Stimulated activated CD8-positive, alpha-beta memory T cell treated with anti-CD3 and anti-CD28 coated beads, Interleukin-4, amount 100 ng/mL, for 24 hours (primary cell): ENCODE measurements at places on chromosomes 4 and X.

- no peak for DNase-seq
Measured at GRCh38 chrX:102860235-102860634, 76.8 kb upstream of the RAB40AL start.

GRCh38 chr4:167144605-167145004 is 89.7 kb downstream of the SPOCK3 start:
- no peak for DNase-seq

- no peak for DNase-seq
Measured at GRCh38 chr4:181509073-181509472, 734.1 kb upstream of the TENM3 start.

- DNase-seq = no peak
Measured at GRCh38 chr4:38751341-38752010, 31.3 kb downstream of the TLR10 start.

- DNase-seq = no peak
Measured at GRCh38 chr4:4249866-4250265, 1.8 kb upstream of the TMEM128 start.

DNA sequence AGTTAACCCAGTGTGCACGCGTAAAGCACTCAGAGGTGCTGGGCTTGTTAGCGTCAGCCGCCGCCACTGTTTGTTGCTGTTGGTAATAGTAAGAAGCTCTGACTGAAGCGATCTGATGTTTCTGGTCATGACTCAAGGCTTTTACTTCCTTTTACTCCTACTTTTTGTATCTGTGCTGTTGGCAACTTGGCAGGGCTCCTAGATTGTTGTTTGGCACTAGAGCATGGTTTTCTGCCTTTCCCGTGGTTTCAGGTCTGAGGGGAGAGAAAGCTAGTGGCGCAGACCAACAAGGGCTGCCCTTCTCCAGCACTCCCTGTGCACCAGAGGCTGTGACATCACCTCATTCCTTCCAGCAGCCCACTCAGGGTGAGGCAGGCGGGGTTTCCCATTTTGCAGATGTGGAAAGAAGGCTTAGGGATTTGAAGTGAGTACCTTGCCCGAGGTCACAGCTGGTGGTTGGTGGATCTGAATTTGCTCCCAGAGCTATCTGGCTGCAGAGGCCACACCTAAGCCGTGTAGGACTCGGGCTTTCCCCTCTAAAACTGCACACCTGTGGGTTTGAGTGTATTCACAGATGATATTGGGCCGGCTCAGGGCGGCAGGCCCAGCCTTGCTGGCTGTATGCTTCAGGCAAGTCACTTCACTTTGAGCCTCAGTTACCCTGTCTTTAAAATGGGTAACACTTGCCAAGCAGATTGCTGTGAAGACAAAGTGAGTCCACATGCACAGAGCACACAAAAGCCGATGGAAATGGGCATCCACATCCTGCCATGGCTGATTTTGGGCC is 51.2 kb upstream of the TADA2B start:
- DNase-seq = no peak

GRCh38 chr4:41236032-41236431 is 20.7 kb upstream of the UCHL1 start:
- DNase-seq = no peak

DNA sequence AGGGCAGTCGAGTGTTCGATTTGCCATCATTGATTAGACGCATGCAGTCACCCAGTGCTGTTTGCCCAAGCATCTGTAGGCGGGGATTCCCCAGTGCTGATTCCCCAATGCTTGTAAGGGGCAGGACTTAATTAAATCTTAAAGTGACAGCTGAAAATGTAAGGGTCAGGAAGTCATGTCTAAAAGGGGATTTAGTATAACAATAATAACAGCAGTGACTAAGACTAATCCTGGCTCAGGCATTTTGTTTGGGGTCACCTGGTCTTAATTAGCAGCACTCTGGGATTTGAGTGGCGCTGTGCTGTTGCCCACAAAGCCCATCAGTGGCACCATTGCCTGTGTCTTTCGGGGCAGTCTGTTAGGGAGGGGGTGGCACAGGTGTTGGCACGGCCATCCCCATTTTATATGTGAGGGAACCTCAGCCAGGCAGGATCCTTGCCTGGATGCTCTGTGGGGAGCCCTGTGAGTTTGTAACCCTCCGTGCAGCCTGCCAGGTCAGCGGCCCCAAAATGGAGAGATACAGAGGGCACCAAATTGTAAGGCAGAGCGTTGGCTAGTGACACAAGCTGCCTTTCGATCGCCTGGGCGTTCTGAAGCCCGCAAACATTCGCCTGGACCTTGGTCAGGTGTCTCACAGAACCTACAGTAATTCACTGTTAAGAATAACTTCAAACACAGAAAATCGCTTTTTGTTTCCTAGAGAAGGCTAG is 146.7 kb downstream of the TBL1X start:
- no peak for DNase-seq

DNA sequence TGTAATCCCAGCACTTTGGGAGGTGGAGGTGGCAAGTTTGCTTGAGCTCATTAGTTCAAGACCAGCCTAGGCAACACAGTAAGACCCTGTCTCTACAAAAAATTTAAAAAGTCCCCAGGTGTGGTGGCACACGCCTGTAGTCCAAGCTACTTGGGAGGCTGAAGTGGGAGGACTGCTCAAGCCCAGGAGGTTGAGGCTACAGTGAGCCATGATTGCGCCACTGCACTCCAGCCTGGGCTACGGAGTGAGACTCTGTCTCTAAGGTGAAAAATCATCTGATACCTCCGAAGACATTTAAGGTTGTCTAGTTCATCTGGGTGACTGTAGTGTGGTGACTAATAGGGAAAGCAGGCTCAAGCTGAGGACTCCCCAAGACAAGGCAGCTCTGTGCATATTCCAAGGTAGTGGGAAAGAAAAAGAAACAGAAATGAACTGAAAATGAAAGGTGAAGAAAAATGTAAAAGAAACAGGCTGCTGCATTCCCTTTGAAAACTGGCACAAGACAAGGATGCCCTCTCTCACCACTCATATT is 23.3 kb downstream of the FRYL start:
- DNase-seq = no peak

DNA sequence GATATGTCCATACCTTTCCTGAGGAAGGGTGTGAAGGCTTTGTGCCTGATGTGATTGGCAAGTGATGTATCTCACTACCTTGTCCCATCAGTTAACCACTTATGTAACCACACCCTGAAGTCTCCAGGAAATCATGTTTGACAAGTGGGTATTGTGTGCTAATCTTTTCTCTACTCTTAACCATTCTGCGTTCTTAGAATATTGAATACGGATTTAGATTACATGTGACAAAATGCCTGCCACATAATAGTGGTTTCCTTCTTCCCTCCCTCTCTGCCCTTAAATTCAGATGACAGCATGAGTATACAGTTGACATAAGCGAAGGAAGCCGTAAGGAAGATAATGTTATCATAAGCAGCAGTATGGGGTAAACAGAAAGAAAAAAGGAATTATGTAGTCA is 108.4 kb downstream of the KLHL8 start:
- no peak for DNase-seq

DNA sequence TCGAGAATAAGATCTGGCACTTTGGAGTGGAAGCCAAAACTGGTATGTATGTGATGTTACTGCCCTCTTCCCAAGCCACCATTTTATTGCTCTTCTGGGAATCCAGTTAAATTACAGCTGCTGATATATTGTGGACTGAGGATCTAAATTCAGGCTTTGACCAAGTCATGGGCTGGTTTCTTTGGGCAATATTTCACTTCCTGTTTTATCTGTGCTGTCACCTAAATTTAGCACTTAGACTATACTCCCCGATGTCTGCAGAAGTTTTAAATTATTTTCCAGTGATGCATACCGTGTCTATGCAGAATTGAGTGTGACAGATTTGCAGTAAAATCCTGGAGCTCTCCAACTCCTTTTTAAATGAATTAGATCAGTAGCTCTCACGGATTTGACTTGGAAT is 100.0 kb downstream of the TEX13A start:
- no peak for DNase-seq

GRCh38 chr4:182238355-182238931 is 4.8 kb upstream of the TENM3 start:
- no peak for DNase-seq

DNA sequence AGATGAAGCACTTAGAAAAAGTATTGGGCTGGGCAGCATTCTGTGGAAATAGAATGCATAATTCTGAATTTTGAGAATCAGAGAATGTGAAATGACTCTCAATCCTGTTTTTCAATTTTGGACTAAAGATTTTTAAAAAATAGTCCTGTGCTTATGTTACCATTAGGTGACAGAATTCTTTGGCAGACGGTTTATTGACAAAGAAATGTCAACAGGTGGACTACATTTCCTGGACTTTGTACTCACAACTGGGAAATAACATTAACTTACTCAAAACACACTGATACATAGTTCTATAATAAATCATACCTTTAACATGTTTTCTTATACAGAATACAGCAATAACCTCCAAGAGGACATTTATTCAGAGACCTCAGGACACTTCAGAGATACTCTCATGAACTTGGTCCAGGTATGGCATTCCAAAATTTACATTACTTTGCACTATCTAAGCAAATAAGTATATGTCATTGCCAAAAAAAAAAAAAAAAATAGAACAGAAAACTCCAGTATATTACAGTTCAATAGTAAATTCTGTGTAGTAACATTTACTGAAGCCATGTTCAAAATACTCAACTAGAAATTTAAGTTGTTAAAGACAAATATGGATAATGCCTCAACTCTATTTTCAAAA is 72.7 kb downstream of the ANXA10 start:
- DNase-seq = no peak
